Epithelial cell of prostate (primary cell): ENCODE measurements at places on chromosomes 2 and 18.

- DNase-seq, result no peak
These were observed 12.5 kb upstream of the INPP5D start for GRCh38 chr2:233047667-233048066.

DNA sequence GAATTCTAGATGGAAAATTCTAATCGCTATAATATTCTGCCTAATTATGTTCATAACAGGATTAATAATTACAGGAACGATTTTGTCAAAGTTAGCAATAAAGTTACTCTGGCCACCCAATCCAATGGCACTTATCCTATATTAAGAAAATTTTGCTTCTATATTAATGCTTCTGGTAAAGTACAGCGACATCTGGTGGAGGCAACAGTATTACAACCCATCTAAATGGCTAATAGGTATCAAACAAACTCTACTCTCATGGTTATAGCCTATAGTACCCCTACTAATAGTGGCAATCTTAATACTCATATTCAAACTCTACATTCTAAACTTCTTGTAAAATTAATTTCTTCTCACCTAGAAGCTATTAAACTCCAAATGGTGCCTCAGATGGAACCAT is 1084.7 kb upstream of the LRRTM1 start:
- no peak for DNase-seq

DNA sequence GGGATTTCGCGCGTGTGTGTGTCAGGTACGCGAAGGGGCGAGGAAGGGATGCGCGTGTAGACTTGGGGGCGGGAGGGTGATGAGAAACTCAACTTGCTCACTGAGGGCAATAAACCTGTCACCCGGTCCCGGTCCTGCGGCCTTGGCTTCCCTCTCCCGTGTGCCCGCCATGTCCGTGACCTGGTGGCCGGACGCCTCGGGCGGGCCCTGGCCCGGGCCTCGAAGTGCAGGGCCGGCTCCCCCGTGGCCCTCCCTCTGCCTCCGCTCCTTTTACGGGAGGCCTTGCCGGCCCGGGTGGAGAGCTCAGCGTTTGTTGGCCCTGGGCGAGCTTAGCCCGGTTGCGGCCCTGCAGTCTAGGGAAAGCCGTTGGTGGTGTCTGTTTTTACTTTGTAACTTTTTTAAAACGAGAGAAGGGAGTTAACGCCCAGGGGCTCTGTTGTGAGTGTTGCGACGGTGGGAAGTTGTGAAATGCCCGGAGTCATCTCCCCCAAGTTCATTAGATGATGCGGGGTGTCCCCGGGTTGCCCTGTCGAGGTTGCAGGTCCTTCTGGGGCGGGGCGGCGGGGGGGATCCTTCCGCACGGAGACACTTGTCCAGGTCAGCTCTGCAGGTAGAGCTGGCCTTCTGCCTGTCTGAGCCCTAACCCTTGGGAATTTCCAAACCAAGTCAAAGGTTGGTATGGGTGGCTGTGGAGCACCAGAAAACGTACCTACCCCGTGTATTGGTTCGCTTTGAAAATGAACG is 883 bp downstream of the SMCHD1 start:
- DNase-seq, result no peak

DNA sequence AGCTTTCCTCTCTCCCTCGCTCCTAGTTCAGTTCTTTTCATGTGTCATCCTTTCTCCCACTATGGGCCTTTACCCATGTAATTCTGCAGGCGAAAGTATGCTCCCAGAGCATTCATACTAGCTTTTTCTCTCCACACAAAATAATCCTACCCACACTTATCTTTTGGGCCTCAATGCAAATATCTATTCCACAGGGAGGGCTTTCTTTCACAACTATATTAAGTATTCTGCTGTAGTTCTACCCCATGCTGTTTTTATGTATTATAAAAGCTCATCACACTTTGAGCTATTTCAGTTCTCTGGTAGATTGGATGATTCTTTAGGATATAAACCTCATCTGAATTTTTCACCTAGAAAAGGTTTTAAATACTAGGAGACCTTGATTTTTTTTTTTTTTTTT is 774.6 kb upstream of the CRIM1 start:
- no peak for DNase-seq

- DNase-seq, result no peak
These were observed 33.3 kb upstream of the NRXN1 start for GRCh38 chr2:51065276-51065675.

GRCh38 chr18:49745045-49746014 is 68.0 kb downstream of the ACAA2 start:
- no peak for DNase-seq

- no peak for DNase-seq
These were observed 488.6 kb upstream of the SMIM21 start for GRCh38 chr18:75915941-75916623.

DNA sequence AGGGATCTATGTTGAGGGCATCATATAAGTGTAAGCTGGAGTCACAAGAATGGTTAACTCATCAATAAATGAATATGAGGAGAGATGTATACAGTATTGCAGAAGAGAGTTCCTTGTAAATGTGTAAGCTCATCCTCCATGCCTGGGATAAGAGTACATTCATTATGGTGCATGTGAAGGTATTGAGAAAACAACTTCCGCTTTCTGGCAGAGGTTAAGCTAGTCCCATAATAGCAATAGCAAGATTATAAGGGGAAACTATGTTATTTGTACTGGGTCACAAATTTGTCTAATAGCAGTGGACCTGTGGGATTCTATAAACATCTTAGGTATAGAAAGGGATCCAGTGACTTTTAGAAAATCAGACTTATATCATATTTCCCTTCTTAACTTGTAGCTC is 44.1 kb downstream of the SCN2A start:
- no peak for DNase-seq

- no peak for DNase-seq
These were observed 516.0 kb upstream of the POU3F3 start for GRCh38 chr2:104337869-104338268.

- no peak for DNase-seq
These were observed 457.1 kb upstream of the ETAA1 start for GRCh38 chr2:66940080-66940479.

- DNase-seq, result no peak
These were observed 75.2 kb downstream of the ACVR1 start for GRCh38 chr2:157800838-157801495.

DNA sequence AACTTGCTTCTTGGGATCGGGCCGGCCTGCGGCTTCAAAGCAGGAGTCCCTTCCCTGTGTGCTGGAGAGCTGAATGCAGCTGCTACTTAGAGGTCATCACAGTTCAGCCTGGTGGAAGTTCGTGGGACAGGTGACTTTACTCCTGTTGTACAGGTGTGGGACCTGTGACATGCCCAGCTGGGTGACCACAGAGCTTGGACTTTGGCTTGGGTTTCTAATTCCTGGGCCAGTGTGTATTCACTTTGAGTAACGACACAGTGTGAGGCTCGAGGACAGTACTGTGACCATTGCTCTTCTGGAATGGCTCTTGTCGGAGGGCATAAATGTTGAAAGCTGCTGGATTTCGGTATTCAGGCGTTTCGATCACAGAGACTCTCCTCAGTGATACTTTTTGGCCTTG is 114.5 kb downstream of the STPG4 start:
- no peak for DNase-seq

DNA sequence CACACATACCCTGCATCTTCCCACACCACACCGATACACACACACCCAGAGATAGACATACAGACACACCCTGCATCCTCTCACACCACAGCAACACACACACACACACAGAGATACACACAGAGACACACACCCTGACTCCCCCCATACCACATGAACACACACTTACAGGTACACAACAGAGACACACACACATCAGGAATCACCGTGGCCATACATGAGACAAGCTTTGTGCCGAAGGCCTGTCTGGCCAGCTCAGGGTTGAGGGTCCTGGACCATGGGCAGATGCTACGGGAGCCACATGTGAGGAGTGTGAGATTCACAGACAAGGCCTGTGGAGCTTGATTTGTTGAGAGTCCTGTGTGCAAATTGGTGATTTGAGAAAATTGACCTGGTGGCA is 15.6 kb downstream of the IMPA2 start:
- DNase-seq, result no peak

- no peak for DNase-seq
These were observed 774.3 kb upstream of the TMEFF2 start for GRCh38 chr2:192969055-192969454.

DNA sequence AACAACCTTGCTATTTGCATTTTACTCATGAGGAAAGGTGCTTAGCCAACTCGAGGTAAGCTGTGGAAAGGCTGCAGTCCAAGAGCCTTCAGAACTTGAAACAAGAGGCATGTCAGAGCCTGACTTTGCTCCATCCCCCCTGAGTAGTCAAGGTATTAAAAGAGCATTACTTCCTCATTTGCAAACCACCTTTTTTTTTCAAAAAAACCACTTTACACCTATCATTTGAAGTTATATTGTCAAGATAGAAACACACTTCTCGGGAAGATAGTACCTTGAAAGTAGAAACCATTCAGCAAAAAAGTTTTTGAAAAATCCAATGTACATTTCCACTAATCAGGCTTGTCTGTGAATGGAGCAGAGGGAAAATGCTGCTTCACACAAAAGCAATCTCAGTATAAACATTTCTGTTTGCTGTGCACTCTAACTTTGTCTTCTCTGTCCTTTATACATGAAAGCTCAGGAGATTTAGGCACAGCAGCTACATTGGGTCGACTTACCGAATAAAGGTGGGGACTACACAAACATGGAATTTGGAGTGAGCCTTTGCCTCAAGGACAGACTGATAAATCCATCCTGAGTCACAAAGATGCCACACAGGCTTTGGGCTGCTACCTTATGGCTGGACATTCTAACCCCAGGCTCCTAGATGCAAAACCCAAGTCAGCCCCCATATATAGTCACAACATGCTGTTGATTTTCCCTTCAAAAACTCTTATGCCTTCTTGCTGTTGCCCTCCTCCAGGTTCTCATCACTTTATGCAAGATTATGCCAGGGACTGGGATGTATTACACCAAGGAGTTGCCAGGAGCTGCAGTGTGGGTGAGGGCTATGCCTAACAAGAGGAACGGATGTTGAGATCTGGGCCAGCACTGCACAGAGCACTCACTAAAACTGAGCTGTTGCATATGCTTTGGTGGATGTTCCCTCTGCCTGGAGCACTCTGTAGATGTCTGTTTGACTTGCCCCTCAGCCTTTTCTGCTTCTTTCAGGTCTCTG is 41.4 kb upstream of the EML4 start:
- no peak for DNase-seq

DNA sequence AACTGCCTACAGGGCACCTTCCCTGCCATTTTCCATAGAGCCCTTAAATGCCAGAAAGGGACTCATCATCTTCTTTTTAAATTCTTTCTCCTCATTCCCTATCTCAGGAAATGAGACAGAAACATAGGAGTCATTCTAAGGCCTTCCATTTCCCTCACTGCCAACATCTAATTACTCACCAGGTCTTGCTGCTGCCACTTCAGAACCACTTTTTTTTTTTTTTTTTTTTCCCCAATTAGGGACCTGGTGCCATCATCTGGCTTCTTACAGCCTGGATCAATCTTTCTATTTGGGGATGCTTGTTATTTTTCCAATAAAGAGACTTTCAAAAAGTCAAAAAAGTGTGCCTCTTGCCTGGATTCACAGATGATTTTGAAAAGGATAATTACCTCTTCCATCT is 373.4 kb downstream of the LPIN1 start:
- DNase-seq, result no peak

DNA sequence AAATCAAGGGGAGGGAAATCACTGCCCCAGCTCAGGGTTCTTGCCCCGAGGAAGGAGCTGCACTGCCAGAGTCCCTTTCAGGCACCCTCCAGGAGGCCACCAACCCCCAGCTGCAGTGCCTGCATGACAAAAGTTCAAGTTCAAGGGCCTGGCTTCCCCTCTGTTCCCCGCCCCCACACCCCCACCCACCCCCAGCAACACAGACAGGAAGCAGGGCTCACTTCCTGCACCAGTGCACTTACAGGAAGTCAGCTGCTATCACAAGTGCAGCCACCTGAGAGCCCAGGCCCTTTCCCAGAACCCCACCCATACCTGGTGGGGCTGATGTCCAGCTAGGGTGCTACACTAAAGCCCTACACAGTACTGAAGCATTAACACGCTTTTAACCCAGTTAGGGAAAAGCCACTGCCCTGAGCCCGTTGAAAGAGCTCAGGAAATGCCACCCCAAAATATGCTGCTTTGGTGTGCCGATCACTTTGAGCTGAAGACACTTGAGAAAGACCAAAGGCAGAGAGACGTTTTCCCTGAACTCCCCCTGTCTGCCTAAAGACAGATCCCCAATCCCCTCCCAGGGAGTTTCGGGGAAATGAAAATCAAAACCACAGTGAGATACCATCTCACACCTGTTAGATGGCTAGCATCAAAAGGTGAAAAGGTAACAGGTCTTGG is 109.9 kb upstream of the CAB39 start:
- no peak for DNase-seq

DNA sequence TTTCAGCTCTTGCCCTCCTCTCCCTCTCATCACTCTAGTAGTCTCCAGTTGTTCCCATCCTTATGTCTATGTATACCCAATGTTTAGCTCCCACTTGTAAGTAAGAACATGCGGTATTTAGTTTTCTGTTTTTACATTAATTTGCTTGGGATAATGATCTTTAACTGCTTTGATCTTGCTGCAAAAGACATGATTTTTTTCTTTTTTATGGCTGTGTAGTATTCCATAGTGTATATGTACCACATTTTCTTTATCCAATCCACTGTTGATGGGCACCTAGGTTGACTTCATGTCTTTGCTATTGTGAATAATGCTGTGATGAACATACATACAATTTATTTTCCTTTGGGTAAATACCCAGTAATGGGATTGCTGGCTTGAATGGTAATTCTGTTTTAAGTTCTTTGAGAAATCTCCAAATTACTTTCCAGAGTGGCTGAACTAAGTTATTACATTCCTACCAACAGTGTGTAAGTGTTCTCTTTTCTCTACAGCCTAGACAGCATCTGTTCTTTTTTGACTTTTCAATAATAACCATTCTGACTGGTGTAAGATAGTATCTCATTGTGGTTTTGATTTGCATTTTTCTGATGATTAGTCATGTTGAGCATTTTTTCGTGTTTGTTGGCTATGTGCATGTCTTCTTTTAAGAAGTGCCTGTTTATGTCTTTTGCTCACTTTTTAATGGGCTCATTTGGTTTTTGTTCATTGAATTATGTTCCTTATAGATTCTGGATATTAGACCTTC is 179.6 kb upstream of the SLC39A10 start:
- no peak for DNase-seq

- DNase-seq, result no peak
These were observed 52.5 kb upstream of the FAM136A start for GRCh38 chr2:70354264-70354949.

GRCh38 chr2:28649481-28650265 is 102.0 kb upstream of the PPP1CB start:
- DNase-seq, result no peak

DNA sequence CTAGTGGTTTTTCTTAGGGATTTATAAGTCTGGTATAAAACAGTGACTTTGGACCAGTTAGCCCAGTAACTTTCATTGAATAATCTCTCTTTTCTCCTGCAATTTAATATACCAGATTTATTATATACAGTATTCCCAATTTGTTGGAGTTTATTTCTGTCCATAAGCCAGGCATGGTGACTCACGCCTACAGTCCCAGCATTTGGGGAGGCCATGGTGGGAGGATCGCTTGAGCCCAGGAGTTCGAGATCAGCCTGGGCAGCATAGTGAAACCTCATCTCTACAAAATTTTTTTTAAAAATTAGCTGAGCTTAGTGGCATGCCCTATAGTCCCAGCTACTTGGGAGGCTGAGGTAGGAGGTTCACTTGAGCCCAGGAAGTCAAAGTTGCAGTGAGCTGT is 26.7 kb downstream of the CNNM4 start:
- DNase-seq, result no peak

GRCh38 chr18:57209713-57210106 is 62.8 kb downstream of the BOD1L2 start:
- DNase-seq, result no peak
